ENCODE measurements at places on chromosomes 1 and 21. TPM values are rescaled to one million over a fixed set of nuclear protein-coding genes. Genes with fewer than 3 reads are reported as not detected.

DNA sequence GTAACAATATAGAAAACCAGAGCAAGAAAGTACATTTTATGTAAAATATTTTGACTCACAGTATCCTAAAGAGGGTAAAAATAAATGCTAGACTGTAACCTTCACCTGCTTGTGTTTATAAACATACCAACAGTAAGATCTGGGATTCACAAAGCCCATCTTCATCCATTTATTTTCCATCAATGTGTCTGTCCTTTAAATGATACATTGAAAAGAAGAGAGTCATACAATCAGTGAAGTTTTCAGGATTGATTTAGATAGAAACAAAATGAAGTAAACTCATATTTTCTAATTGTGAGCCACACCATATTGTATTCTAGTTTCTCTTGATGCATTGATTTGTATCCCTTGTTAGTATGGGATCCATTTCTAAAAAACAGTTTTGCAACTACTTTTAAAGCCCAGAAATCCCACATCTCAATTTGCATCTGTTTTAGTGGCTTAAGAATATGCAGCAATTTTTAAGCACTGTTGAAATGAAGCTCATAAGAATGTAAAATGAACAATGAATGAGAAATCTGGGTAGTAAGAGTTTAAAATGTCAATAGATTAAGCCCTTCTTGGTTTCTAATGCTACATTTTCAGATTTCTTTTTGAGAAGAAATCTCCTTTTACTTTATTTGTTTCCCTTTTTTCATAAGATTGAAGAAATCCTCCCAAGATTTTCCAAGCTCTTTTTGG lies 548.1 kb upstream of the ADGRL2 start:
- H3K36me3 ChIP-seq, result no peaks in the 10 kb centered on the region
- no peak overlapping the region for H3K27ac ChIP-seq
- H3K4me1 ChIP-seq, result no peaks in the 10 kb centered on the region
- no peak overlapping the region for H3K4me3 ChIP-seq
- no peaks in the 10 kb centered on the region for H3K27me3 ChIP-seq
- no peak for DNase-seq

GRCh38 chr1:179124873-179125272 lies 43.0 kb downstream of the TOR3A start:
- H3K36me3 ChIP-seq, result peaks cover 38% of the 10 kb centered on the region
- H3K27ac ChIP-seq, result peak overlapping the region; percentile 78
- H3K27me3 ChIP-seq, result no peaks in the 10 kb centered on the region
- H3K4me3 ChIP-seq, result peak overlapping the region; percentile 30

DNA sequence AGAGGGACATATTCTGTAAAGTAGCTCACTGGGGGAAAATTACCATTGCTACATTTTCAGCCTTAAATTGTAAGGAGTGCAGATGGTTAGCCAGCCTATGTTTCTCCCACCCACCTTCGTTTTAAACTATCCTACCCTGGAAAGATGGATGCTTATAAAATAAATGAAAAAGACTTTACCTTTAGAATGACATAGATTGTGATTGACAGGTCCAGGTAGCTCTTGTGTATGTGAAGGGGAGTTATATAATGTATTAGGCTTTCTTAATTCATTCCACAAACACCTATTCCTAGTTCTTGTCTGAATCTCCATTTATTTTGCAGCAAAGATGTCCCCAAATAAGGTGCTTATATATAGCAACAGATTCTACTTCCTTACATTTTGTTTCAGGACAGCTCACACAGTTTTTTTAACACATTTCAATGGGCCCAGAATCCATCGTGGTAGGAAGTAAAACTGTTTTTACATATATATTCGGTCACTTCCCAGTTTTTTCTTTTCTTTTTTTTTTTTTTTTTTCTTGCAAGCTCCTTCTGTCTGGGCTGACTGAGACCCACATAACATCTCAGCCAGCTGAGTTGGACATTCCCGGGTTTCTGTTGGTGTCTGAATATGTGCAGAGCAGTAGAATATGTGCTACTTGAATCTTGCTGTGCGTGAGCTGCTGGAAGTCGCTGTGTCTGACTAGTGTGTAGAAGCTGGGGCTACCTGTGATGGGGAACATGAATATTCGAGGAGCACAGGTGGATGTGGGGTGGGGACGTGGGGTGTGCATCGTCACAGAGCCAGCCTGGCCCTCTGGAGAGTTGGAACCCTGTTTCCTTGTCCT lies 27.8 kb downstream of the UCK2 start:
- no peaks in the 10 kb centered on the region for H3K27me3 ChIP-seq
- no peak for DNase-seq
- H3K4me3 ChIP-seq, result no peak overlapping the region
- H3K27ac ChIP-seq, result peak overlapping the region; percentile 58
- peaks cover 95% of the 10 kb centered on the region for H3K4me1 ChIP-seq

- DNase-seq, result no peak
- H3K4me3 ChIP-seq, result no peak overlapping the region
- no peaks in the 10 kb centered on the region for H3K27me3 ChIP-seq
- H3K4me1 ChIP-seq, result peaks cover 1% of the 10 kb centered on the region
- no peaks in the 10 kb centered on the region for H3K36me3 ChIP-seq
Measured at GRCh38 chr1:220694866-220695382, 4.8 kb downstream of the C1orf115 start.

GRCh38 chr1:214847071-214847810 lies 235.3 kb upstream of the KCNK2 start:
- H3K27me3 ChIP-seq, result peaks cover 3% of the 10 kb centered on the region
- no peak overlapping the region for H3K4me3 ChIP-seq
- peaks cover 30% of the 10 kb centered on the region for H3K36me3 ChIP-seq

DNA sequence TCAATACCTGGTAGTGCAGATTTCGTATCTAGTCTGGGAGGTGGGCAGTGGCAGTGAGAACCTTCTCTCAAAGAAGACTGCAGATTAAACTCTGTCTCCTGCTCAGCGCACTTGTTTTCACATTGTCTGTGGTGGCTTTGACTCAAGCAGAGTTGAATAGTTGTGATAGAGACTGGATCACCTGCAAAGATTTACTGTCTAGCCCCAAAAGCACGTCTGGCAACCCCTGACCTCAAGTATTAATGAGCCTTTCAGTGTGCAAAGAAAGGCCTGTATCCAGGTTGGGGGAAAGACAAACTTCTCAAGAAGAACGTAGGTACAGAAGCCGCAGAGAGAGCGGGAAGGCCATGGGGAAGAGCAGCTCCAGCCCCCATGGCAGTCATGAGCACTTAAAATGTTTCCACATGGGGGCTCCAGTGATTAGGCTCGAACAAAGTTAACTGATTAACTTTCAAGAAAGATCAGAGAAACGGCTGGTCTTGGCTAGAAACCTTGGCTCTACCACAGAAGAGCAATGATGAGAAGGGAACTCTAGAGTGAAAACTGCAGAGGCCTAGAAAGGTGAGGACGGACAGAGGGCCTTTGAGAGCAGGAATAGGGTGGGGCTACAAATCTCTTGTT lies 15.2 kb downstream of the HENMT1 start:
- H3K4me3 ChIP-seq, result no peak overlapping the region
- H3K27me3 ChIP-seq, result peaks cover 6% of the 10 kb centered on the region
- H3K36me3 ChIP-seq, result no peaks in the 10 kb centered on the region
- H3K27ac ChIP-seq, result no peak overlapping the region
- no peak for DNase-seq

GRCh38 chr1:48261881-48262400 lies 39.4 kb downstream of the SLC5A9 start:
- no peaks in the 10 kb centered on the region for H3K27me3 ChIP-seq
- H3K27ac ChIP-seq, result no peak overlapping the region
- H3K36me3 ChIP-seq, result no peaks in the 10 kb centered on the region
- DNase-seq, result no peak

GRCh38 chr1:245213066-245213831 lies 58.5 kb downstream of the KIF26B start:
- H3K27ac ChIP-seq, result no peak overlapping the region
- no peak for DNase-seq
- no peak overlapping the region for H3K4me3 ChIP-seq
- H3K4me1 ChIP-seq, result peaks cover 11% of the 10 kb centered on the region
- peaks cover 2% of the 10 kb centered on the region for H3K27me3 ChIP-seq

DNA sequence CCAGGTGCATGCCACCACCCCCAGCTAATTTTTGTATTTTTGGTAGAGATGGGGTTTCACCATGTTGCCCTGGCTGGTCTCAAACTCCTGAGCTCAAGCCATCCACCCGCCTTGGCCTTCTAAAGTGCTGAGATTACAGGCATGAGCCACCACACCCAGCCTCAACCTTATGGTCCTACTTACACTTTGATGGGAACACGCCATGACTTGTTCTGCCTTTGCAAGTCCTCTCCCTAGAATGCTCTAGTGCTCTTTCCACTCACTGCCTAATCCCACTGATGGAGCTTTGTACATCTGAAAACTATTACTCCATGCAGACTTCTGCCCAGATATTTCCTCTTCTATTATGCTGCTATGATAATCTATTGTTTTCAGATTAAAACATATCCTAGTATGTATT lies 174.3 kb downstream of the DAB1 start:
- DNase-seq, result no peak
- H3K4me1 ChIP-seq, result no peaks in the 10 kb centered on the region
- no peak overlapping the region for H3K27ac ChIP-seq

DNA sequence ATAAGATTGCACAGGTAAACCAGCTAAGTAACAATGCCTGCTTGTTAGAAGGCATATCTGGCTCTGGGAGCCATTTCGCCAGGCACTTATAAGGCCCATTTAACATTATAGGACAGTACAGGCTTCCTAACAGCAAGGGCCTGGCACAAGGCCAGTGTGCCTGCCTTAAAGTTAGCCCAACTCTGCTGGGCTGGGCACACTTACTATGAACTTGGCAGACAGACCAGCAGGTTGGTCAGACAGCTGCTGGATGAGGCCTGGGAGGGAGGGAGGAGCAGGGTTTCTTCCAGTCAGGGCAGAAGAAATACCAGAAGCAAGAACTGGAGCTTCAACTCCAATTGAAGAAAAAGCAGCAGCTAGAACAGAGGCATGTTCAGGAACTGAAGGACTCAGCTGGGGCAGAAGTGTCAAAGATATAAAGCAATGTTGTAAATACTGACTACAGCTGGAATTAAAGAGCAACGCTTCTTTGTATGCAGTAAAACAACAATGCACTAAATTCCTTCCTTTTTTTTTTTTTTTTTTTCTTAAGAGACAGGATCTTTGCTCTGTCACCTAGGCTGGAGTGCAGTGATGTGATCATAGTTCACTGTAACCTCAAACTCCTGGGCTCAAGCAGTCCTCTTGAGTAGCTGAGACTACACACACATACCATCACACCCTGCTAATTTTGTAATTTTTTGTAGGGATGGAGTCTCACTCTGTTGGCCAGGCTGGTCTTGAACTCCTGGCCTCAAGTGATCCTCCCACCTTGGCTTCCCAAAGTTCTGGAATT lies 4.9 kb downstream of the CACHD1 start:
- H3K27me3 ChIP-seq, result no peaks in the 10 kb centered on the region
- no peak overlapping the region for H3K4me3 ChIP-seq
- no peak for DNase-seq
- H3K27ac ChIP-seq, result no peak overlapping the region
- peaks cover 52% of the 10 kb centered on the region for H3K4me1 ChIP-seq
- no peaks in the 10 kb centered on the region for H3K36me3 ChIP-seq

GRCh38 chr1:182397653-182398393 lies 2.6 kb downstream of the TEDDM1 start:
- DNase-seq, result no peak
- peaks cover 20% of the 10 kb centered on the region for H3K4me1 ChIP-seq
- H3K27me3 ChIP-seq, result peaks cover 3% of the 10 kb centered on the region
- no peak overlapping the region for H3K27ac ChIP-seq
- no peaks in the 10 kb centered on the region for H3K36me3 ChIP-seq

DNA sequence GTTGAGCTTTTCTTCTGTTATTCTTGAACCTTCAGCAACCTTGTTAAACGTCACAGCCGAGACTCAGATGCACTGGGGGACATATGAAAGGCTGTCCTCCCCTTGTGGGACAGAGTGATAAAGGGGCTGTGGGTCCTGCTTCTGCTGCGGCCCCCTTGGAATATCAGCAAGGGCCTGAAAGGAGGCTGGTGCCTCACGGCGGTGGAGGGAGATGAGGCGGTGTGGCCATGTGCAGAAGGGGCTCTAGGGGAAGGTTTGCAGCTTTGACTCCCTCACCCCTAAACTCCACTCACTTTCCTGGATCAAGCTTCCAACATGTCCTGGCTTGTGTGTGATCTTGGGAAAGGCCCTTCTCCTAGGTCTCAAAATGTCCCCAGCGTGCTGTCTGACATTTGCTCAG lies 270.7 kb upstream of the CSF3R start:
- H3K27me3 ChIP-seq, result peaks cover 6% of the 10 kb centered on the region
- peaks cover 7% of the 10 kb centered on the region for H3K36me3 ChIP-seq
- no peak overlapping the region for H3K27ac ChIP-seq
- H3K4me3 ChIP-seq, result no peak overlapping the region

DNA sequence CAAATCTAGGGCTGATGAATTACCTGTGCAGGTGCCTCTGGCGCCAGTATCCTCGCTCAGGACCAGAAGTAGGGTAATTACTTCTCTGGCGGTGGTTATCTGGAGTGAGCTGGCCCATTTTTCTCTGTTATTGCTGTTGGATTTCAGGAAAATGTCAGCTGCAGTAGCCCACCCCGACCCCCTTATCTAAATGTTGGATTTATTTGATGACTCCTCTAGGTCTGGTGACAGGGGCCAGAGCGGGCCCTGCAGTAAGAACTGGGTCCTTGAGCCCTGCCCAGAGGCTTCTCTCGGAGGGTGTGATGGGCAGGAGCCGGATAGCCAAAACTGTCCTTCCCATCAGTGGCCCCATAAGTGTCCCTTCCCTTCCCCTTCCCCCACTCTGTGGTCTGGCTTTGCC lies 384.3 kb downstream of the PTPRU start:
- no peak overlapping the region for H3K27ac ChIP-seq
- DNase-seq, result no peak
- H3K4me3 ChIP-seq, result no peak overlapping the region
- peaks cover 9% of the 10 kb centered on the region for H3K27me3 ChIP-seq
- H3K4me1 ChIP-seq, result no peaks in the 10 kb centered on the region

DNA sequence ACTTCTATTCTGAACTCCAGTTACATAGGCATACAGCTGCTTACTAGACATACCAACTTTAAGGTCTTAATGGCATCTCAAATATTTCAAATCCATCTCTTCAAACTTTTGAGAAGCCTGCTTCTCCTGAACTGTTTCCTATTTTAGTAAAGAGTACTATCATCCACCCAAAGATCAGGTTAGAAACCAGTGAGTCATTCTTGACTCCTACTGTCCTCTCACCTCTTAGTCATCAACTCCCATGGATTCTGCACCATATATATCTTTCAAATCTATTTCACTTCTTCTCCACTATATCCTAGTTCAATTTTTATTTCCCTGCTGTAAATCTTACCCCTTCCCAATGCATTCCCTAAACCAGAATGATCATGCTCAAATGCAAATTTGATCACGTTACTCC lies 18.1 kb upstream of the BEND5 start:
- H3K4me1 ChIP-seq, result no peaks in the 10 kb centered on the region
- H3K27ac ChIP-seq, result no peak overlapping the region
- H3K27me3 ChIP-seq, result no peaks in the 10 kb centered on the region
- H3K4me3 ChIP-seq, result no peak overlapping the region
- H3K36me3 ChIP-seq, result no peaks in the 10 kb centered on the region
- DNase-seq, result no peak

- DNase-seq, result no peak
- H3K4me3 ChIP-seq, result no peak overlapping the region
- no peak overlapping the region for H3K27ac ChIP-seq
- H3K36me3 ChIP-seq, result no peaks in the 10 kb centered on the region
- peaks cover 62% of the 10 kb centered on the region for H3K27me3 ChIP-seq
Measured at GRCh38 chr1:151801310-151801820, 3.9 kb downstream of the LINGO4 start.

SSR2 gene
- total RNA-seq, result 349 TPM

NEXN gene
- 66.2 TPM for total RNA-seq

PDZK1IP1 gene
- not detected for total RNA-seq

ALX3 gene
- total RNA-seq, result 9.2 TPM

C1QB gene
- not detected for total RNA-seq

SRSF4 gene
- total RNA-seq, result 47.1 TPM

CLCA1 gene
- not detected for total RNA-seq

GUCA2A gene
- not detected for total RNA-seq

SUSD4 gene
- total RNA-seq, result 0.18 TPM

OR2M3 gene
- total RNA-seq, result not detected

CHI3L2 gene
- total RNA-seq, result 0.35 TPM

RSPH1 gene
- not detected for total RNA-seq

THEM5 gene
- total RNA-seq, result not detected

B3GALT6 gene
- 33.1 TPM for total RNA-seq

SELP gene
- not detected for total RNA-seq

Measured in HFFc6 (cell line).